ENCODE measurements at places on chromosomes 5 and 9.

GRCh38 chr9:72912476-72913381 lies 40.1 kb downstream of the ALDH1A1 start:
- DNase-seq = no peak

- no peak for DNase-seq
Measured at GRCh38 chr5:11898-12297, 80.1 kb upstream of the PLEKHG4B start.

- no peak for DNase-seq
Measured at GRCh38 chr9:16611983-16612382, 258.5 kb downstream of the BNC2 start.

GRCh38 chr9:113993838-113994540 lies 84.1 kb downstream of the AMBP start:
- no peak for DNase-seq

Measured in stimulated activated CD8-positive, alpha-beta memory T cell treated with anti-CD3 and anti-CD28 coated beads, Interleukin-2, amount 100 ng/mL, for 1 hour (primary cell).